ENCODE measurements at places on chromosomes 3 and 15.

- DNase-seq = no peak
Measured at GRCh38 chr15:78358102-78358870, 18.1 kb downstream of the CRABP1 start.

- DNase-seq = no peak
Measured at GRCh38 chr15:92430069-92430440, 36.4 kb downstream of the ST8SIA2 start.

GRCh38 chr3:108511490-108511889, 1.1 kb upstream of the MYH15 start:
- no peak for DNase-seq

DNA sequence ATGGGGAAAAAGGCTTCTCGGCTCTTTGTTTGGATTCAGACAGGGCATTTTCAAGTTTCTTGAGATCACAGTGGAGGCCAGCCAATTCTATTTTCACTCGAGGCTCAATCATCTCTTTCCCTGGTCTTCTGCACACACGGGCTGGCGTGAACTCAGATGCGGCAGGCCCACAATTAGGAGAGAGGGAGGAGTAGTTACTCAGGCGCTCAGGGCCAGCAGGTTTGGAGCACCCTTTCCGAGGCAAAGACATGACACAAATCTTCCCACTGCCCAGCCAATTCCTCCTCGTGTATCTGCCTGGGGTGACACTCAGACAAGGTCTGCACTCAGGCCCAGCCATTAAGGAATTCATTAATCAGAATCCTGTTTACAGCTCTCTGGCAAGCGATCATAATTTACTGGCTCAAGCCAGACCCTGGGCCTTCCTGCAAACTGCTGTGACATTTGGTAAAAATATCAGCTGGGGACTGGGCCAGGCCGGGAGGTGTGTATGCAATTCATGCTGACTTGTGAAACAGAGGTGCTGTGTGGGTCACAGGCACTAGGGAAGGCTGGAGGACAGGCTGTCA, 68.1 kb upstream of the TLE3 start:
- DNase-seq = no peak

DNA sequence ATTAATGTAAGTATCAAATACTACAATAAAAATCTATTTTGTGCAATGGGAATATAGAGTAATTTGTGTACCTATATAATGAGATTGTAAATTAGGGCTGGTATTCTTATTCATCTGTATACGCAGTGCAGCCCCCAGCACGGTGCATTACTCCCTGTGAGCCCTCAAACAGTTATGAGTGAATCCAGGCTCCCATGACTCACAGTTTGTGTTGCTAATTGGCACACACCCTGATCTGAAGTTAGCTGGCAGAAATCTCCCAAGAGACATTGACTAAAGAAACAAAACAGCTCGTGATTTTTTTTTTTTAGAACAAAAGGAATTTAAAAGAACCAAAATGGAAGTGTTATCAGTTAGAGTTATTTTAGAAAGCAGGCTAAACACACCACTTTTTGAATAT, 15.7 kb downstream of the GK5 start:
- DNase-seq = no peak

DNA sequence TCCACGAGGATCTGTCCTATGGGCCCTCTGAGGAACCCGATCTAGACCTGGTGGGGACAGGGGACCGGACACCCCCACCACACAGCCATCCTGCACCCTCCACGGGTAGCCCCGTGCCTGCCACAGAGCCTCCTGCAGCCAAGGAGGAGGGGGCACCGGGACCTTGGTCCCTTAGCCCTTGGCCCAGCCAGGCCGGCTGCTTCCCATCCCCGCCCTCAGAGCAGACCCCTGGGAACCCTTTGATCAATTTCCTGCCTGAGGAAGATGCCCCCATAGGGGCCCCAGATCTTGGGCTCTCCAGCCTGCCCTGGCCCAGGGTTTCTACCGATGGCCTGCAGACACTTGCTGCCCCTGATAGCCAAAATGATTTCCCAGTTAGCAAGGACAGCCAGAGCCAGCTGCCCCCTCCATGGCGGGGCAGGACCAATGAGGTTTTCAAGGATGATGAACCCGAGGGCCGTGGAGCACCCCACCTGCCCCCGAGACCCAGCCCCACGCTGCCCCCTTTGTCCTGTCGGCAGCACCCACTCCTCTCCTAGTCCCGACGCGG, 91.5 kb downstream of the TBC1D2B start:
- DNase-seq = no peak
